Activated CD4-positive, CD25-positive, alpha-beta regulatory T cell (primary cell): ENCODE measurements at places on chromosomes 6 and 20.

GRCh38 chr6:44921798-44922197 lies 406.3 kb upstream of the RUNX2 start:
- no peak for DNase-seq

DNA sequence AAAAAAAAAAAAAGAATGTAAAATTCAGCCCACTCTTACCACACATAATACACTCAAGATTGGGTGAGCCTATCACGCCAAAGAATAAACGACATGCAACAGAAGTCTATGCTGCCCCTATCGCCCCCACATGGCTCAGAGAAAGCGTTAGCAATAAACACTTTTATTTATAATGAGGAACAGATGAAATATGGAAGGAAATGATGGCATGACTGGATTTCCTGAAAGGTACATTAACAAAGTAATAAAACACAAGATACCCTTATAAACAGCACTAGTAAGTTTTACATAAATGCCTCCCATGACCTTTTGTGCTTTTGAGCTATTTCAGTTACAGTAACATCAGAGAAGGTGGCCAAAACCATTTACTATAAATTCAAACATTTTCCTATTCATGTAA lies 71.4 kb upstream of the SCAF8 start:
- no peak for DNase-seq

DNA sequence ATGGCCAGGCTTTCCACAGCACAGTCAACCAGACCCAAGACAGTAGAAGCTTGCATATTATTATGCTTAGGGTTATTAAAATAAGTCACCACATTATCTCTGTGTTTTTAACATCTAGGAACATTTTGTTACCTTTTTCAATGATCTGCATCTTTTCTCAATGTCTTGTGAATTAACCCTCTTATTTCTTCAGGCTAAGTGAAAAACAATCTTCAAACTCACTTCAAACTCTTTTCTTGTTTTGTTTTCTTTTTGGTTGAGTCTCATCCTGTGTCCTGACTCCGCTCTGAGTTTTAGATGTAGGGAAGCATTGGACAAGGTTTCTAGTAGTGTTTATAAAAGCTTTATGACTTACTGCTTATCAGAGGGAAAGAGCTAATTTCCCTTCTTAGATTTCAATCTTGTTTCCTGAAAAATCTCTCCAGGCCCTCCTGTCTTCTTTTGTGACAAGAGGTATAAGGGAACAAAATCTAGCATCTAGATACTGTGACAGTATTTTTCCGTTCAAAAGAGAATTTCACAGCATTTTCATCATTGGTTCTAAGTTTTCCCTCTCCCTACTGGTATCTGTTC lies 26.2 kb downstream of the NOX3 start:
- no peak for DNase-seq

DNA sequence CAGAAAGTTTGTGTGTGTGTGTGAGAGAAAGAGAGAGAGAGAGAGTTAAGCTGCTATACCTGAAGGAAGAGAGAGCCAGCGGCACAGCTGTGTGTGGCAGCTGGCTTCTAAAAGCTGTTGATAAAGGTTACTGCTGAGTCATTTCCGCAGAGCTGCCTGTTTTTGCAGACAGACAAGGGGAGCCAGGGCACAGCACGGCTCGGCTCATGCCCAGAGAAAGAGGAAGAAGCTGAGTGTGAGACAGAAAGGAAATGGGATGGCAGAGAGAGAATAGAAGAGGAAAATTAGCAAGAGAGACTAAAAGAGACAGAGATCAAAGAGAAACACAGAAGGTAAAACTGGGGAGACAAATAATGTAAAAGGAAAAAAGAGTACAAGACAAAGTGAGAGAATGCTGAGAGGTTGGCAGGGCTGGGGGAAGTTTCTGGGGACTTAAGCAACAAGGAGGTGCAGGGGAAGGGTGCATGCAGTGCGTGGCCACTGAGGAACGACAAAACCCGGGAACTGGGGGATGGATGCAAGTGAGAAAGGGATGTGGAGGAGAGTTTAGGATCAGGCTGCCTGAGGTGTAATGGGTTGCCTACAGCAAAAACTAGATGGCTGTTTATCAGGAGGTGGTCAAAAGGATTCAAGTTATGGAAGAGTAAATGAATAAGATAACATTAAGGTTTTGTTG lies 22.7 kb downstream of the HLA-A start:
- DNase-seq, result peak; percentile 29

GRCh38 chr6:161635975-161636374 lies 362.1 kb upstream of the AGPAT4 start:
- no peak for DNase-seq

- DNase-seq, result no peak
Measured at GRCh38 chr6:154380741-154381140, 24.1 kb upstream of the IPCEF1 start.

DNA sequence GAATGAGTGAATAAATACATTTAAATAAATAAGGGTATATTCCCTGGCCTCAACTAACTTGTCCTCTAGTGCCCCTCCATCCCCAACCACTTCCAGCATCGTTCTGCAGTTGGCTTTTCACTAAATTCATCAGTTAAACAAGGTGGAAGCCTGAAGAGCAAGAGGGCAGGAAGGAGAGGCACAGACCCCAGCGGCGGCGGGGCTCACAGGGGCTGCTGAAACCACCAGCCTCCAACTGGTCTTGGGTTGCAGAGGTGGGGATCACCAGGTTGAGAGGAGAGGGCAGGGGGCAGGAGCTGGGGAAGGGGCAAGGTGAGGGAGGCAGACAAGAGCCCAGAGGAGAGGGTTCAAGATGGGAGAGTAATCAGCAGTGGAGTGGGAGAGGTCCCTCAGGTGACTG lies 27.1 kb downstream of the KCNK5 start:
- no peak for DNase-seq

- no peak for DNase-seq
Measured at GRCh38 chr20:20070871-20071726, 18.8 kb downstream of the CFAP61 start.

- no peak for DNase-seq
Measured at GRCh38 chr6:8180327-8181159, 78.2 kb upstream of the EEF1E1 start.

GRCh38 chr6:119140196-119141140 lies 62.0 kb upstream of the FAM184A start:
- DNase-seq, result no peak

- DNase-seq, result no peak
Measured at GRCh38 chr6:132257561-132257960, 143.7 kb downstream of the MOXD1 start.

DNA sequence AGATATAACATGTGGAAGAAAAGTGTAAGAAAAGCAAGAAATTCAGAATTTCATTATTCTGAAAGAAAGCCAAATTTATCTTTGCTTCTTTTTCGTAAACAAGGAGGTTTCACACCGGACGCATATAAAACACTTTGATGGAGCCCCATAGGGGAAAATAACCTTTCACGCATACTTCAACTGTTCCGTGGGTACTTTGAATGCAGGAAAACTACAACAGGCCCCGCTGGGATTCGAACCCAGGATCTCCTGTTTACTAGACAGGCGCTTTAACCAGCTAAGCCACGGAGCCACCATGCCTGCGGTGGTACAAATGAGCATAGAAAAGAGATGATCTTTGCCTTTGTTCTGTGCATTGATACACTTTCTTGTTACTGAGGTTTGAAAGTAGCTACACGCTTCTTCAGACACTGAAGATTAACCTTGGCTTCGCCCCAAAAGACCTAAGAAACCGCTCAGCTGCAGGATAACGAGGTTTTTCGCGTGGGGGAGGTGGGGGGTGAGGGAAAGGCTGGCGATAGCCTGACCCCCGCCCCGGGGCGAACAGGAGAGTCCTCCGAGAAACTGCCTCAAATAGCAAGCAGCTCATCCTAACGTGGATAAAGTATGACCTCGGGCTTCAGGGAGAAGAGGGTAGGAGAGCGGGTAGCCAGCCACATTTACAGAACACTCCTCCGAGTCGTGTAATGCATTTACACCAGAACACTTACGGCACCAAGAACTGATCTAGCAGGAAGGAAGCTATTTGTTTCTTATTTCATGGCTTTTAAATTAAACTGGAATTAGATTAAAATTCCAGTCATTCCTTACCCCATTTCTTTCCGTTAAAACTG lies 5.3 kb upstream of the HMGN4 start:
- DNase-seq, result peak; percentile 76

GRCh38 chr20:61760321-61760720 lies 305.4 kb downstream of the TAF4 start:
- DNase-seq, result no peak

DNA sequence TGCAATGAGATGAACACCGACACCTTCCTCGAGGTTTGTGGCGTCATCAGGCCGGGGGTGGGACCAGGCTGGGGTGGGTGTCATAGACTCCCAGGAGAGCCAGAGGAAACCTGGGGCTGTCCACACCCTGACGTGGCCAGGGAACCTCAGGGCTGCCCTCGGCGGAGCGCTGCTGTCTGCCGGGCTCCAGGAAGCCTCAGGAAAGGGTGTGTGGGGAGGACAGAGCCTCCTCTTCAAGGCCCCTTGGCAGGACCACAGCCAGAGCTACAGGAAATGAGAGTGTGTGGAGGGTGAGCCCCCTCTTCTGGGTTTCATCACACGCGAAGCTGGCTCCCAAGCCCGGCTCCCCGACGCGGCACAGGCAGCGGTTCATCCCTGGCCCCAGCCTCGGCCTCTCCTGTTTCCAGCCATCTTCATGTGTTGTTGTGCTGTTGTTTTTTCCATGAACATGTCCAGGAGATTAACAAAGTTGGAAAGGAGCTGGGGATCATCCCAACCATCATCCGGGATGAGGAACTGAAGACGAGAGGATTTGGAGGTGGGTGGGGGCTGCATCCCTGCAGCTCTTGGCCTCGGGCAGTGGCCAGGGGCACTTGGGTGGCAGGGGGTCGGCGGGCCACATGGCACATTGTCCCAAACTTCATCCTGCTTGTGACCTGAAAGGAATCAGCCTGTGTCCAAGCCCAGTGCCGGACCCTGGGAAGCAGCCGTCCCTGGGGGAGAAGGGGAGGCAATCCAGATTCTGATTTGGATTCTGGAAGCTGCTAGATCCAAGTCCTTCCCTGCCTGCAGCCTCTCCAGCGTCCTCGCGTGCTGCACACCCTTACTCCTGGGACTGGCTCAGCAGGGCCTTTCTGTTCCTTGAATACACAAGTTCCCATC lies 6.4 kb downstream of the NPEPL1 start:
- no peak for DNase-seq

GRCh38 chr20:58205850-58206249 lies 22.6 kb downstream of the ANKRD60 start:
- DNase-seq, result no peak

DNA sequence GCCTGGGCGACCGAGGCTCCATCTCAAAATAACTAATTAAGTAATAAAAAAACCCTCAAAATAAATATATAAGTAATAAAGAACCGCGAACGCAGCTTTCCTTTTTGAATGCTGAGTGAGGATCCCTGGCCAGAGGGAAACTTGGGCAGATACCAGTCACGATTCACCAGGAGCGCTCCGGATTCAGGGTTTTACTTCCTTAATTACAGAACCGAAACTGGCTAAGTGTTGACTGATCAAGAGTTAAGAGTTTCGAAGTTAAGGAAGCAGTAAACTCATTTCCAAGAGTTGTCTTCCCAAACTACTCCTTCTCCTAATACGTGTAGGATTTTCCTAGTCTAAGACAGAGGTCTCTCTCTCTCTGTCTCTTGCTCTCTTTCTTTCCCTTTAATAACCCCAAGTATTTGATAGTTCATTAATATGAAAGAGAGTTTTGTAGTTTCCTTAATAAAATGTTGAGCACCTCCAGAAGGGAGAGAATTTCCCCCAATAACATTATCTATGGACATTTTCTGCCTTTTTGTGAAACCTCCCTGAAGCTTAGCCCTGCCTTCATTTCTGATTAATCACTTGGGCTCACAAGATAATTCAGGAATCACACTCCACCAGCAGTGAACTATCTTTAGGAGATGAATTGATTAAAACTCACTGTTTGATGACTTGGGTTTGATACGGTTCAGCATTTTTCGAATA lies 61.4 kb upstream of the ZNF217 start:
- no peak for DNase-seq

DNA sequence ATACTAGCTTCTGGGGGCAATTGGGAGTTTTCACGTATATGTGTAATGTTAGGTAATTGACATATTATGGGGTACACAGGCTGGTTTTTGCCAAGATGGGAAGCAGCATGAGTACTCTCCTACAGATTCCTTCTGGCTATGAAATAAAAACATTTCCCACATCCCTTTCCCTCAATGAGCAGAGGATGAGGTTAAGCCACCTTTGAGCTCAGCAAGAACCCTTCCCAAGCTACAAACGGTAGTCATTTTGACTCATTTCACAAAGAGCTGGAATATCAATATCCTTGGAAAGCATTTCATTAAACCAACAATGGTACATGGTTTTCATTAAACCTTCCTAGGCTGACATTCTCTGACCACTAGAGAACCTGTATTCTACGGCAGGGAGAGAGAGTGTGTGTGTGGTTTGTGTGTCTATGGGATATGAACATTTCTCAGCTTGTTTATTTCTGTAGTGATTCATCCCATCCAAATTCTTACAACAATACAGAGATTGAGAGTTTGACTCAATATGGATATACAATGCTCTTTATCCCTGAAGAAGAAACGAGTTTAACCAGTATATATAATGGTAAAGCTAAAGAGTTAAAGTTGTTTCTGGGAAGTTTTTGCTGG lies 119.5 kb downstream of the ARHGAP18 start:
- no peak for DNase-seq

DNA sequence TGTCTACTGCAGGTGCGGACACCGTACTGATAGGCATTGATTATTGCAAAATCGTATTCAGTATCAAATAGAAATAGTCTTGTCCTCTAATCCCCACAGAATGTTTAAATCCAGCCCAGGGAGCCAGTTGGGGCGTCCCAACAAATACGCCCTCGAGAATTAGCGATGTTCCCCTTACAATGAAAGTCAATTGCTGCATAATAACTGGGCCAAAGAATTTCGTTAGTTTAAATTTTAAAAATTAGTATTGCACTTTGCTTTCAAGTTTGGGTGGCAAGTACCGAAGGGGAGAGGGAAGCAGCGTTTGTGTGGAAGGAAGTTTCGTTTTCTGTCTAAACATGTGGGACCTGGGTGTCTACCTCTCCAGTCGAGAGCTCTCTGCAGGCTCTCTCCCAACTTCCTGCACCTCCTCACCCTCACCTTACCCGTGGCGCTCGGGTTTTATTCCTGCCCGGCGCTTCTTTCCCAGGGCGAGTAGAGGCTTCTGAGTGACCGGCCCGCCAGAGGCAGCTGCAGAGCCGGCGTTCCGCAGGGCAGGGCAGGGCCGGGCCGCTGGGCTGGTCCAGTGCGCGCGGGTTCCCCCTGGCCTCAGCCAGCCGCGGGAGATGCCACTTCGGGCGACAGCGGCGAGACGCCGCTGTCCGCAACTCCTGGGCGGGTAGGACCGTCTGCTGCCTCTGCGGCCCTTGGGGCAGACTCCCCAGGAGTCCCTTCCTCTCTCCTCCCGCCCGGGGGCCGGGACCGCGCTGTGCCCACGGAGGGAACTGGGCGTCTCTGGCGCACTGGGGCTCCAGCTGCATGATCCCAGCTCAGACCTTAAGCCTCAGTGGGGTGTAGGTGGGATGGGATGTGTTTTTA lies 862 bp upstream of the TFAP2C start:
- no peak for DNase-seq

GRCh38 chr6:106475284-106475683 lies 114.8 kb downstream of the CRYBG1 start:
- DNase-seq, result no peak

- DNase-seq, result no peak
Measured at GRCh38 chr6:226516-227073, 65.7 kb upstream of the DUSP22 start.

GRCh38 chr6:142943711-142944123 lies 1.3 kb downstream of the HIVEP2 start:
- DNase-seq, result no peak
